ENCODE measurements at places on chromosomes 3 and 15.

- DNase-seq = no peak
These were observed 72.7 kb downstream of the UBE2E2 start for GRCh38 chr3:23275814-23276213.

GRCh38 chr3:115633467-115633866 lies 10.2 kb downstream of the GAP43 start:
- DNase-seq = no peak

DNA sequence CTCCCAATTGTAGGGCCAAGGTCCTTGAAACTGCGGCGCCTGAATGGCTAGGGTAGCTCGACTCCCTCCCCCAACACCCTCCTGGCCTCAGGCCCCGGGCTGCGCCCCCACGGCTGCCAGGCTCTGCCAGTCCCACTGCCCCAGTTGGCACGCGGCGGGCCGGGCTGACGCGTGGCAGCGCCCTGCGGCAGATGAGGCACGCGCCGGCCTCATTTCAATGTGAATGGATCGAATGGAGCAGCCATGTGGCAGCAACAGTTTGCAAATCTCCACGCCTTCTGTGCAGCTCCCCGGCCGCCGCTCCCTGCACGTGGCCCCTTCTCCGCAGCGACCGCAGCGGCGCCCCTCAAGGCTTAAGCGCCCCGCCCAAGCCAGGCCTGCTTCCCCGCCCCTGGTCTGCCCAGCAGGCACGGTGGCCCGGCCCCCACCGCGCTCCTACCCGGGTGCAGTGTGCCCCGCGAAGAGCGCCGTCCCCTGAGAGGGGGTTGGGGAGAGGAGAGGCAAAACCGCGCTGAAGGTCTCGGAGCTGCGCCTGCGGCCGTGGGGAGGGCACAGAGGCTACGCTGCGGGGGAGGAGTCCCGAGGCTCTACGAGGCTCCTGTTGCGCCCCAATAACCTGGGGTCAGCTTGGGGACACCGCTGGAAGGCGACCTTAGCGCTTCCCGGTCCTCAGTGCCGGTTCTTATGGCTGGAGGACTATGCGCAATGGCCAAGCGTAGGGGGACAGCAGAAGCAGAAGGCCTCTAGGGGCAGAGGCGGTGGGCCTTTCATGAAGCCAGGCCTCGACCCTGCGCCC lies 3.1 kb upstream of the DLL4 start:
- peak; percentile 82 for DNase-seq

- DNase-seq = no peak
These were observed 166.7 kb downstream of the STT3B start for GRCh38 chr3:31699309-31699953.

DNA sequence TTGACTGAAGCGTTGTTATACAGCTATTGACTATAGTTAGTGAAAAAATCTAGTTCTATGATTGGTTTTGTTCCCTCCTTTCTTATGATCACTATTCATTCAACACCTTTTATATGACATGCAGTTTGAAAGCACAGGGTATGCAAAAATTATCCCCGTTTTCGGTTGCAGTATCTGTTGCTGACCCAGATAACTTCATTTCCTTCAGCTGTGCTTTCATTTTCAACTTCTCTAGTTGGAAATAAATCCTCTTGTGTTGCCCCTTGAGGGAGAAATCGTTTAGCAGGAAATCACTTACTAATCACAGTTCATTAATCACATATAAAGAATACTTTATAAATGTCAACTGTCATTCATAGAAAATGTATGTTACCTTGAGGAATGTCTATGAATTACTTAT lies 55.1 kb downstream of the MBNL1 start:
- DNase-seq = no peak

- no peak for DNase-seq
These were observed 116.9 kb downstream of the B3GALNT1 start for GRCh38 chr3:160987982-160988964.
